ENCODE measurements at places on chromosomes 4 and X.

- DNase-seq, result no peak
These were observed 70.6 kb downstream of the AR start for GRCh38 chrX:67614423-67614822.

DNA sequence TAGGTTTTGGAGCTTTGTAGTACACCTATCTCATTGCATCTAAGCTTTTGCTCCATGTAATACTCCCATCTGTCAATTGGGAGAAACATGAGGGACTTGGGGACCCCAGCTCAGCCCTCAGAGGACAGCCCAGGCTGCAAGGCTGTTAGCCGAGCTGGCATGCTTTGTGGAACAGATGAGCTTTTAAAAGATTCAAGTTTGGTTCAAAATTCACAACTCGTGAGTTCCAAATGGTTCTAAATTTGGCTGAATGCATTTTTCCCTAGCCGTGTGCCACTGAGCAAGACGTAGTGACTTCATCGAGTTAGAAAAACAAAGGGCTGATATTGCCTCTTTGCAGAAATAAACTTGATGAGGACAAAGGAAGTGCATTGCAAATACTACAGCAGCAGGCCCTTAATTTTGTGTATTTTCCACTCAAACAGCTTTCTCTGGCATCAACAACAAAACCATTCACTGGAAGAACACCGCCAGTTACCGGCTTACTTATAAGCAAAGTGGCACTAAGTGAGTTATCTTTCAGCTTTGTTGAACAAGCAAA is 165.0 kb upstream of the HS3ST1 start:
- DNase-seq, result no peak

DNA sequence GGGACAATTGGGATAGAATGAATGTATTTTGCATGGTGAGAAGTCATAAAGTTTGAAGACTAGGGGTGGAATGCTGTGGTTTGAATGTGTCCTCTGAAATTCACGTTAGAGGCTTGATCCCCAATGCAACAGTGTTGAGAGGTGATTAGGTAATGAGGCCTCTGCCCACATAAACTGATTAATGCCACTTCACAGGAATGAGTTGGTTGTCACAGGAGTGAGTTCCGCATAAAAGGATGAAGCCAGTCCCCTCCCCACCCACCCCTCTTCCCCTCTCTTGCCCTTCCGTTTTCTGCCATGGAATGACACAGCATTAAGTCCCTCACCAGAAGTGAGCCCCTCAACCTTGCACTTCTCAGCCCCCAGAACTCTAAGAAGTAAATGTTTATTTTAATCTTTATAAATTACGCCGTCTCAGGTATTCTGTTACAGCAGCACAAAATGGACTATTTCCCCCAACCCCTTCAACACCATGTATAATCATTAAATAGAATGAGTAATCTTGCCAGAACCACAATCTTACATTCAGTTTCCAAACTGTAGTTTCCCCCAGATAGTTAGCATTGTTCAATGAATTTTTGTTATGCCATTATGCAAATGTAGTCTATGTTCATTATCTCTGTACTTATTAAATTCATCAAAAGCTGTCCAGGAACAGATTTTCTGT is 5.5 kb upstream of the MMAA start:
- DNase-seq, result no peak

GRCh38 chr4:102007959-102008425 is 217.5 kb downstream of the BANK1 start:
- no peak for DNase-seq

DNA sequence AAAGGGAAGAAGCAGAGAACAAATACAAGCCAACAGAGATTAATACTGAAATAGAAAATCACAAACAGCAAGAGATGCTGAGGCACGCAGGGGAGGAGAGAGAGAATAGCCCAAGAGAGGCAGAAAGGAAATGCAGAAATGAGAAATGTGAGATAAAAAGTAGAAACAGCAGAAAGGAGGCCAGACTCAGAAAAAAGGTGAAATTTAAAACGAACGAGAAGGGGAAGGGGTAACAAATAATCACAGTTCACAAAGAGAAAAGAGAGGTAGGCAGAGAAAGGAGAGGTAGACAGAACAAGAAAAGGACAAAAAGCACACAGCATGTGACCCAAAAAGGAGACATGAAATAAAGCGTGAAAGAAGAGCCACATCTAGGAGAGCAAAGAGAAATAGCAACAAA is 264.4 kb downstream of the CHIC1 start:
- DNase-seq, result no peak

DNA sequence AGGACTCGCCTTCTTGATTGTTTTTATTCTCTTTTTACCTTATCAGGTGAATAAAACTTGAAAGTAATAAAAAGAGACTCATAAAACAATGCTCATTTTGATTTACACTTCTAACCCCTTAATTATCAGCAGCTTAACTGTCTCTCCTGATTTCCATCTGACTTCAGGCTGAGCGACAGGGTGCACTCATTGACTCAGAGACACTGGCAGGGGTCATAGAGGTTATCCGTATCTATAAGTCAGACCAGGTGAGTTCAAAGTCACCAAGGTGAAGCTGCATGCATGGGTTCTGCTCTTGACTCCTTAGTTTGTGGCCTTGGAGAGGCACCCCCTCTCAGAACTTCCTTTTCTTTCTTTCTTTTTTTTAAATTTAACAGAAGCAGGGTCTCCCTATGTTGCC is 116.4 kb upstream of the SLC34A2 start:
- no peak for DNase-seq

DNA sequence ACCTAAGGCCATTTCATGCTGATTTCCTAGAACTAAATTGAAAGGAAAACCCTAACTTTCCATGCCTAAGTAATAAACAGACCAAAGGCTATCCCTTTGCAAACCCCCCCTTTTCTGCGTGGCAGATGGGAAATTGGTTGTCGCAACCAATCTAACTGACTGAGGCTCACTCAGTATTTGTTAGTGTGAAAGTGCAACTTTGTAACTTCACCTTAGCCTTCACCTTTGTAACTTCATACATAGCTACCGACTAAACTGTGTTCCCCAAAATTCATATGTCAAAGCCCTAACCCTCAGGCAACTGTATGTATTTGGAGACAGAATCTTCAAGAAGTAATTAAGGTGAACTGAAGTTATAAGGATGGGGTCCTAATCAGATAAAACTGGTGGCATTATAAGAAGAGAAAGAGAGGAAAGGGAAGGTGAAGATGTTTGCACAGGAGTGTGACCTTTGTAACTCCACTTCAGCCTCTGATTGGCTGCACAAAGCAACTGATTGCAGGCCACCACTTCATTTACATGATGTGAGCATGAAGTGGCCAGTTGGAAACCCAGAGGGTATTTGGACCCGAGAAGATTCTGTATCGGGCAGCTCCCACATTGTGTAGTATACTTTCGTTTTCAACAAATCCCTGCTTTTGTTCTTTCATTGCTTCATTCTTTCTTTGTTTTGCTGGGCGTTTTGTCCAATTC is 4.9 kb upstream of the TMEM33 start:
- DNase-seq, result no peak

- no peak for DNase-seq
These were observed 176.2 kb upstream of the CXorf66 start for GRCh38 chrX:140141444-140142029.

GRCh38 chrX:20066968-20067708 is 49.6 kb downstream of the MAP7D2 start:
- DNase-seq, result no peak

DNA sequence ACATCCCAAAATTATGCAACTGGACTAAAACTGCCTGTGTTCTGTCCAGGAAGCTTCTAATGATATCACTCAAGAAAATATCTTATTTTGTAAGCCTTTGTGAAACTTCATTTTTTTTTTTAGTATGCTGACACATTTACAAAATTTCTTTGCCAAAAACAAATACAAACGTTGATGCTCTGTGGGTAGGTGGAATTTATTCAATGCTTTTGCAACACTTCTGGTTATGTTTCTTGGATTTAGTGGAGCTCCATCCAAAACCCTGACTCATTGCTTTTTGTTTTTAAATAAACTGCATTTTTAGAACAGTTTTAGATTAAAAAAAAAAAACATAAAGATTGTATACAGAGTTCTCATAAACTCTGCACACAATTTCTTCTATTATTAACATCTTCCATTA is 250.9 kb upstream of the MAOA start:
- no peak for DNase-seq

DNA sequence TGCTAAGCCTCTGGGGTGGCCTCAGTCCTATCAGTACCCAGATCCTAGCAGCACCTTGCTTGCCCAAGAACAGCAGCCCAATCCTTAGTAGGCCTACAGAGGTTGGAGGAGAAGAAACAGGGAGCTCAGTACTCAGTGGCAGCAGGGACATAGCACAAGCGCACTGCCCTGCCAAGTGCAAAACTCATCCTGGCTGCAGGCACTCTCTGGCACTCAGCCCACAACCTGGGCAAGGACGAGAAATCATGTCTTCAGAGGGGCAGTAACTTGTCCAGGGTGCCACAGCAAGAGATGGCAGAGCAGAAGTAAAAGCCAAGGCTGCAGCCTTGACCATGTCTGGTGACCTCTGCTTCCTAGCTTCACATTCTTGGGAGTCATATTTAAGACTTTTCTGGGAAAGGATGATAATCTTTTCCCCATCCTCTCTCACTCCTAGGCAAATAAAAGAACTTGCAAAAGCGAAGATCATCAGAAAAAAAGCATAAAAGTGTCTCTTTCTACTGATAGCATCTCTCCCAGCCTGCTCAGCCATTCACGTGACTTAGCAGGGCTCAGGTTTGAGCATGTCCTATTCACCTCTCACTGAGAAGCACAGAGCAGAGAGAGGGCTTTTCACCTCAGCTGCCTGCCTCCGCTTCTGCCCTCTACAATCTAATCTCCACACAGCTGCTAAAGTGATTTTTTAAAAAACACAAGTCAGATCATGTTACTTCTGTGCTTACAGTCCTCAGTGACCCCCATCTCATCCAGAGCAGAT is 37.2 kb upstream of the MAGEA4 start:
- DNase-seq, result no peak

DNA sequence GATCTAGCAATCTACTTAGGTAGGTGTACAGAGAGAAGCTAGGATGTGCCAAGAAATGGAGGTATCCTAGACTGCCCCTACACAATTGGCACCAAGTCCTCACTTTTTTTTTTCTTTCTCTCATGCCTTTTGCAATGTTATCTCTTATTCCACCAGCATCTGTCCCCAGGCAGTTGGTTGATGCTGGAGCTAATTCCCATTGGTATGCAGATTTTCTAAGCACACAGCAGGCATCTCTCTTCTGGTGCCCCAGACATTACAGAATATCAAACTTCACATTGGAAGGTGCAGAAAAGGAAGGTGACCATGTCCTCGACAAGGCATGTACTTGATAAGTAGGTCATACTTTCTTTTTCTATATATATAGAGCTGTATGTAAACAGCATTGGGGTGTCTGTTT is 21.6 kb downstream of the LUZP4 start:
- DNase-seq, result no peak

DNA sequence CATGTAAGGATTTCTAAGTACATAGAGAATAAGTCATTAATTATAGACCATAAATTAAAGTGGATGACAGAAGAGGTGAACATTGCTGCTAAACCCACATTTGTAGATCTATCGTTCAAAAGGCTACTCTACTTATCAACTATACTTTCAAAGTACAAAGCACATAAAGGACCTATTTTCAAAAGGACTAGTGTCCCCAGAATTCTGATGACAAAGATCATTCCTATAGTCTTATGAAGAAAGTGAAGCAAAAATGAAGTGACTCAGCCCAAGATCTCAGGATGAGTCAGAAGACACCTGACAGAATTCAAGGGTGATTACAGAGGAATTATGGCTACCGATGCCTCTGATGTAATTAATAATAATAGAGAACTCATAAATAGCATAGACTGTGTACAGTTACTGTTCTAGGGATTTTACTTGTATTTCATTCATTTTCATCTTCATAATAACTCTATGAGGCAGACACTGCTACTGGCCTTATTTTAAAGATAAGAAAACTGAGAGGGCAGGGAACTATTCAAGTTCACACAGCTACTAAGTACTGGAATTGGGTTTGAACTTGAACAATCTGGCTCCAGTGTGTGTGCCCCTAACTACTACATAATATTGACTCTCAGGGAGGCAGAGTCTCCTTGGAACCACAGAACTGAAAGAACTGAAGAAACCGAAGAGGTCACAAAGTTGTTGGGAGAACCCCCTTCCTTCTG is 17.1 kb downstream of the USP46 start:
- no peak for DNase-seq

GRCh38 chr4:158787709-158788475 is 19.1 kb downstream of the FNIP2 start:
- DNase-seq, result no peak

DNA sequence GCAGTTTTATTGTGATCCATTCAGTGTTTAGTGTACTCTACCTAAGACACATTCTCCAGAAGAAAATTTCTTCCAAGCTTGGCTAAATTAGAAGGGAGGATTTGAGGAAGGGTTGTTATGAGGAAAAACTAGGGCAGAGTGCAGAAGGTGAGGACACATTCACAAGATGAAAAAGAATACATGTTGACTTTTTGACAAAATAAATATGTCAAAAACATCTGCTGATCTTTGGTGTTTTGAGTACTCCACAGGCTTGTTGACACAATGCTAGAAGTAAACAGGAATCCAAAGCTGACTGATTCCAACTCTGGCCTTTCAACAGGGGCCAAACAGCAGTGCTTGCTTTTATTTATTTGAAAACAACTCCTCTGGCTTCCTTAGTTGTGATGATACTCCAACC is 125.8 kb upstream of the SLC7A11 start:
- DNase-seq, result no peak

GRCh38 chr4:8392591-8393190 is 47.8 kb downstream of the ACOX3 start:
- no peak for DNase-seq

Measured in activated naive CD4-positive, alpha-beta T cell treated with anti-CD3 and anti-CD28 coated beads, Interleukin-2, amount 50 U/mL, for 72 hours (primary cell).